Neuronal stem cell (in vitro differentiated cells): ENCODE measurements at places on chromosomes 6 and 20.

- DNase-seq: no peak
Observed at GRCh38 chr6:37122861-37123260, 47.1 kb upstream of the PIM1 start.

DNA sequence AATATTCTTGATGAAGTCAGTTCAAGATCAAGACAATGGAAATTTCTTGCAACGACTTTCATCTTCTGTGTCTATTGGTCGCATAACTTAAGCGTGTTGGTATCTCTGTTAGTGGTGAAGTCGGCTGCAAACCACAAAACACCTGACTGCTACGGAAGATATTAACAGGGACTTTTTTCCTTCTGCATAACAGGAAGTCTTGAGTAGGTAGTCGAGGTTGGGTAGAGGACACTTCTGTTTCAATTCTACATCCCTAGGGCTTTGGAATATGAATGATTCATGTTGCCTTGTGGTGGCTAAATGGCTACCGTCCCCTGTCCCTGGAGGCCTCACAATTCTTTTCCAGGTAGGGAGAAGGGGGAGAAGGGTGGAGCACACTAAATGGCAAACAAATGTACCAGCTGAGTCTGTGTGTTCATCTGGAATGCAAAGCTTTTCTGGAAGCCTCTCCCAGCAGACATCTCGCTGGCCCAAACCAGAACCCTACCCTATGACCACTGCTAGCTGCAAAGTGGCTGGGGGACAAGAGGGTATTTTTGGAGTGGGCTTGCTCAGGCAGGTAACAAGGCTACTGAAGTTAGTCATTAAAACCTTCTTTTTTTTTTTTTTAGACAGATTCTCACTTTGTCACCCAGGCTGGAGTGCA is 34.6 kb upstream of the NKX2-2 start:
- DNase-seq: no peak

DNA sequence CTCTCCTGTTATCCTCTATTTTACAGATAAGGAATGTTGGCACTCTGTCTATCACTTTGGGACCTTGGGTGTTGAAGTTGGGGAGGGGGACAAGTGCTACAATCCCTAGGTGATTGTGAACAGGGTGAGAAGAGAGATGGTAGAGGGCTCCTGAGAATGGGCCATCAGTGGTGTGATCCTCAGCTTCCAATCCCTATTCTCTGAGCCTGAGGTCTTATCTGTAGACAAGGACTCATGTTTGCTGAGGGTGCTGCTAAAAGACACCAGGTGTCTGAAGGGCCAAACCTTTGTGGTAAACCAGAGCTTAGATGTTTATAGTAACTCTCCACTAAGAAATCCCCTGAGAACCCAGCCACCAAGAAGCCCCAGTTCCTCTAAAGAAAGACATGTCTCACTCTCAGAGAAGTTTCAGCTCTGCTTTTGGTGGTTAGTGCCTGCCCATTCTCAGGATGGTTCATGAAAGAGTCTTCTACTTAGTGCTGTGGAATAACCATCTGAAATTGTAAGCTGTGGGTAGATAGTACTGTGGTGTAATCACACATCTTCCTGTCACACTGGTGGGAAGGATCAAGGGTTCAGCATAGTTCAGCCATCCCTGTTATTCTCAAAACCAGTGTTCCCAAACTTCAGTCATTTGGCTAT is 58.2 kb upstream of the IL20RA start:
- no peak for DNase-seq

DNA sequence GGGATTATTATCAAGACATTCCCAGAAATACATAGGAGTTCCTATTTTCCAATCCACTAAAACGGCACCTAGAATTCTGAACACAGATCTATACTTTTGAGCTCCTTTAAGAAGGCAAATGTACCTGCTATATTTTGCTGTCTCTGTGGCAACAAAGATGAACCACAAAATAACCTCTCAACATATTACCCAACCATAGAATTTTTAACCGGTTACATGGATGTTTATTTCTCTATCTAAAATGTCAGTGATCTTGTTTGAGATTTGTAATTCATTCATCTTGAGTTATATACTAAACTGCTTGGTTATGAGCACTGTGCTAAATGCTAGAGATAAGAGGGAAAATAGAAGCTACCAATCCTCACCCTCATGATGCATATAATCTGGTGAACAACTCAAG is 117.5 kb upstream of the HMGCLL1 start:
- no peak for DNase-seq

GRCh38 chr20:3150908-3151307 is 8.8 kb downstream of the FASTKD5 start:
- no peak for DNase-seq

GRCh38 chr6:2881423-2881822 is 21.7 kb downstream of the SERPINB9 start:
- no peak for DNase-seq

DNA sequence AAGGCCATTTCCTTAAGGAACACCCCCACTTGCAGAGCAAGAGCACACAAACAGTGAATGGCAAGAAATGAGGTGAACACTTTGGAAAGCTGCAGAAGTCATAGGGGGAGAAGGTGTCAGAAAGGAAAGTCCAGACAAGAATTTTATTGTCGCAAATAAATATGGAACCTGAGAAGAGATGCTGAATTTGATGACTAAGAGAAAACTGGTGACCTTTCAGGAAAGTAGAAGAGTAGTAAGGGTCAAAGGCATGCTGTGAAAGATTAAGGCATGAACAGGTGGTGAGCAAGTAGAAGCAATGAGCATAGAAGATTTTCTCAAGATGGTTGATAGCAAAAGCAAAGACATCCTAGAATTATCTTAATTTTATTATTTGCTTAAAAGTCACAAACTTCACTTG is 194.2 kb downstream of the KCNQ5 start:
- DNase-seq: no peak

DNA sequence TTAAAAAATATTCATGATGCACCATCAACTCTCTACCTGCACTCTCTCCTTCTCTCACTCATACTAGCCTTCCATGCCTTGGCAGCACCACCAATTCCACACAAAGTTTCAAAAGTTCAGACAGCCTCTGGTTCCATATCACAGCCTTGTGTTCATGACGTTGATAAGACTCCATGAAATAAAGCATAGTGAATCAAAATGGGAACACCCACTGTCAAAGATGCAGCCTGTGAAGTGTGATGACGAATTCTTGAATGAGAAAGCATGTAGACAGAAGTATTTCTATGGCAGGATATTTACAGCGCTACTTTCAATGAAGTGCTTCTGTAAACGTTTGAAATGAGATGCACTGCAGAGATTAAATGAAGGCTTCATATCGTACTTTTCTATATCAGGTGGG is 77.3 kb upstream of the FERMT1 start:
- DNase-seq: no peak

DNA sequence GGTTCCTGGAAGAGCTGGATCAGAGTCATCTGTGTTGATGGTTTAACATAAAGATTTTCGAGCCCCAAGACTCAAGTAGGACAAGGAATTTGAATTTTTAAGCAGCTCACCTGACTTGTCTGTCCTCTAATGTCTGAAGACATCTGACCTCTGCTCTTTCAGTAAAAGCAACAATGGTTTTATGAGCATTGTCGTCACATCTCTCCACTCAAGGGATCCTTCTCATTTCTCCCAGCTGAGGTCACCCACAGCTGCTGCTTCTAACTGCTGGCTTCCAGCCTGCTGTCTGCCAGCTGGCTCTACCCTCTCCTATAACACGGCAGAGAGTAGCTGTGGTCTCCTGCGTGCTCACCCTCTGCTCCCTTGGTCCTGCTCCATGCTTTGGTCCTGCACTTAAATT is 24.7 kb upstream of the HDAC2 start:
- no peak for DNase-seq

- DNase-seq: no peak
Observed at GRCh38 chr6:126477678-126478077, 137.8 kb downstream of the CENPW start.

DNA sequence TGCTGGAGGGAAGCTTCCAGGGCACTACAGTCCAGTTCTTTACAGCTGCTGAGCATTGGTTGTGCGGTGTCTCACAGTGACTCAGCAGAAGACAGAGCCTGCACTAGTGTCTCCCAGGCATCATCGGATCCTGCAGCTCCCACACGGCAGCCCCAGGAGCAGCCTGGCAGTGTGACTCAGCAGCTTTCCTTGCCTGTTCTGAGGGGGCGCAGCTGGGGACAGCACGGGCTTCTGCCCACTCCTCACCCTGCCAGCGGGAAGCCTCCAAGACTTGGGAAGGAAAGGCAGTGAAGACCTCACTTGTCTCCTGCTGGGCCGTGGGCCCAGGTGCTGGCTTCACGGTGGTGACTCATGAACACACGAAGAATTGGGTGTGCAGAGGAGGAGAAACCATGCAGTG is 165.4 kb downstream of the SYNDIG1 start:
- no peak for DNase-seq

GRCh38 chr20:49868538-49868937 is 46.8 kb downstream of the SPATA2 start:
- no peak for DNase-seq

DNA sequence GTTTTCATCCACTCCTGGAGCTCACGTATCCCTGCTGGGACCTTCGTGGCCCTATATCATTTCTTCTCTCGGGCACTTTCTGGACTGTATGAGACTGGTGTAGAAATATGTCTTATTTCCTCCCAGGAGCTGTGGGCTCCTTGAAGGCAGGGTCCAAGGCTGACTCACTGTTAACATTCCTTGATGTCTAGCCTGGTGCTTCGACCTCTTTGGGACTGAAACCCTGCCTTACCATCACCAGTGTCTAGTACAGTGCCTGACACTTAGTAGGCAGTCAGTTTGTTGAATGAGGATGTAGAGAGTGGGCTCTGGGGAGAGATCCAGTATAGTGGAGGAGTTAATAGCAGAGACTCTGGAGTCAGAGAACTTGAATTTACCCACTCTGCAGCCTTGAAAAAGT is 23.6 kb downstream of the POFUT1 start:
- no peak for DNase-seq

DNA sequence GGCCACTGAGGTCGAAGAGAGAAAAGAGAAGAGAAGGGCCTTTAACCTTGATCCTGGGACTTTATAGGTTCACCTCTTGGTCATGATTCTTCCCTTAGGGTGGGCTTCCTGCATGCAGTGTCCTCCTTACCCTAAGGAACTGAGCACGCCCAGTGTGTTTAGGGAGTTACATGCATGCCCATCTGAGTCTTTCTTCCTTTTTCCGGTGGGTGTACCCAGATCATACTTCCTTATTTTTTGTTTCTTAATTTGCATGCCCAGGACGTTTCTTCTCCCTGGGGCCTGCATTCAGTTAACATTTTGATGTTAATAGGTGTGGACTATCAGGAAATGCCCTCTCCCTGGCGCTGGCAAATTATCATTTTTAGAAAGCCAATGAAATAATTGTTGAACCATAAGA is 91.5 kb downstream of the HTR1B start:
- no peak for DNase-seq

GRCh38 chr6:122400462-122401089 is 1.1 kb downstream of the HSF2 start:
- no peak for DNase-seq

- peak; percentile 14 for DNase-seq
Observed at GRCh38 chr6:96795481-96795880, 41.8 kb downstream of the GPR63 start.

DNA sequence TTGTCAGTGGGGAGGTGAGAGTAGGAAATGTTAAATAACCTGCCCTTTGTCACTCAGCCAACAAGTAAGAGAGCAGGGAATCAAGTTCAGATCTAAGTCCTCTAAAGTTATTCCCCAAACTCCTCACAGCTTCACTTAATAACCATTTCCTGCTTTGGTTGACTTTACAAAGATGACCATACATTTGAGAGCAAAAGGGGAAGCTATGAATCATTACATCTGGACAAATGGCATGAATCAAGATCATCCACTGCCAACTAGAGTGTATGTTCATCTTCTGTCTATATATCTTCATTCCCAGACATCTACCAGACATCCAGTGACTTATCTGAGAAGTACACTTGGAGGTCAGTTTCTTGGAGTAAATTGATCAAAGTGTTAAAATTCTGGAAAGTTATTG is 15.1 kb upstream of the HIVEP2 start:
- no peak for DNase-seq

- no peak for DNase-seq
Observed at GRCh38 chr20:22776369-22776768, 192.0 kb upstream of the FOXA2 start.

DNA sequence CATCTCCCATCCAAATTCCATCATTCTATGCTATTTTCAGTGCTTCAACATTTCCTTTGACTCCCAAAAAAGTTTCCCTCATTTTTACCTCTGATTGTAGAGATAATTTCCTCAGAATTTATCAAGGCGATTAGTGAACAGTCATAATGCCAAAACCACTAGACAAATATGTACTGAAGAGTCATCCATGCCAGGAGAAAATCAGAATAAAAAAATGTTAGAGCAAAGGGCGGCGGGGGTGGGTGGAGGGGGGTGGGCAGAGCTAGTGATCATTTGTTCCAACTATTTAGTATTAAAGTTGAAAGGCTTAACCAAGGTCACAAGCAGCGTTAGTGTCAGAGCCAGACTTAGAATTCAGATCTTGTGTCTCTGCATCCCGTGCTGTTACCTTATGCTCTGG is 5.3 kb upstream of the ADGRF5 start:
- DNase-seq: no peak

DNA sequence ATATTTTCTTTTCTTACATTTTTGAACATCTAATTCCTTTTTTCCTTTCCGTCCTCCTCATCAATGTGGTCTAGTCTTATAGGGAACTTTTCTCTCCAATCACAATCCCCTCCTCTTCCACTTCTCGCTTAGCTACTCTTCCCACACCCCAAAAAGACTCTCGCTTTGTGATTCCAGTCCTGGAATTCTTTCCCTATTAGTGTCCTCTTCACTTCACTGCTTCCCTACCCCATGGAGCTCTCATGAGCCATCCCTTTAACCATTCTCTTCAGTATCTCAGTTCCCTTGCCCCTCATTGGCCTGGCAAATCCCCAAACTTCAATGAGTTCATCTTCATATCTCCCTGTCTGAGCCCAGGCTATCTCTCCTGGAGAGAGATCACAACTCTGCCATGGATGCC is 55.3 kb upstream of the CEP85L start:
- no peak for DNase-seq

- no peak for DNase-seq
Observed at GRCh38 chr6:158468666-158469065, 91.2 kb upstream of the TMEM181 start.

DNA sequence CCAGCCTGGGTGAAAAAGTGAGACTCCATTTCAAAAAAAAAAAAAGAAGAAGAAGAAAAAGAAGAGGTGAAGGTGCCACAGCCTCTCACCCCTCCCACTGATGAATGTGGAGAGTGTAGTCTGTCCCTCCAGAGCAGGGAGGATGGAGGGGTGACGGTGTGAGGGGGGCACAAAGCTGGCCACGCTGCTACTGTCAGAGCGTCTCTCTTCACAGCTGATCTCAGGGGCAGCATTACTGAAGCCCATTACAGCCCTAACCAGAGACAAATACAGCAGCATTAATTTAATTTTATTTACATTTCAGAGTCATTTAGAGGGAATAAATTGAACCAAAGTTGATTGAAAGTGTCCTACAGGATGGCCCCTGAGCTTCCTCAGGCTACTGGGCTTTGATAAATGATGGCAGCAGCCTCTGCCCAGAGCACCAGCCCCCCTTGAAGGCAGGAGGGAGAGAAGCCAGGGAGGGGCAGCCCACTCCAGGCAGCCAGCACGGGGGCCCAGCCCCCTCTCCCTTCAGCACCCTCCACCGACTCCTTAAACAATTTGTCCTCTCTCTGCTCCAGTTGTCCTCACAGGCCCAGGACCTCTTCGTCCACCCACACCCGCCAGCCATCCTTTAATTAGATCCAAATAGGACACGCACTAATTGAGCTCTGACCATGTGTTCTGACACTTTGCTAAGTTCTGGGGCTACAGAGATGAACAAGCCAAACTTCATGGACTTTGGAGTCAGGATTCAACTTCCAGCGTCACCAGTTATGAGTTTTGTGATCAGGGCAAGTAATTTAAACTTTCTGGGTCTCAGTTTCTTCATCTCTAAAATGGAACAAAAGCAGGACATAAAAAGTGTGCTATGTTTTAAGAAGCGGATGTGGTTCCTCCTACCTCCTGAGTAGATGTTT is 18.6 kb upstream of the ZFAND3 start:
- no peak for DNase-seq
